Neural progenitor cell (in vitro differentiated cells): ENCODE measurements at places on chromosomes 11 and 22.

DNA sequence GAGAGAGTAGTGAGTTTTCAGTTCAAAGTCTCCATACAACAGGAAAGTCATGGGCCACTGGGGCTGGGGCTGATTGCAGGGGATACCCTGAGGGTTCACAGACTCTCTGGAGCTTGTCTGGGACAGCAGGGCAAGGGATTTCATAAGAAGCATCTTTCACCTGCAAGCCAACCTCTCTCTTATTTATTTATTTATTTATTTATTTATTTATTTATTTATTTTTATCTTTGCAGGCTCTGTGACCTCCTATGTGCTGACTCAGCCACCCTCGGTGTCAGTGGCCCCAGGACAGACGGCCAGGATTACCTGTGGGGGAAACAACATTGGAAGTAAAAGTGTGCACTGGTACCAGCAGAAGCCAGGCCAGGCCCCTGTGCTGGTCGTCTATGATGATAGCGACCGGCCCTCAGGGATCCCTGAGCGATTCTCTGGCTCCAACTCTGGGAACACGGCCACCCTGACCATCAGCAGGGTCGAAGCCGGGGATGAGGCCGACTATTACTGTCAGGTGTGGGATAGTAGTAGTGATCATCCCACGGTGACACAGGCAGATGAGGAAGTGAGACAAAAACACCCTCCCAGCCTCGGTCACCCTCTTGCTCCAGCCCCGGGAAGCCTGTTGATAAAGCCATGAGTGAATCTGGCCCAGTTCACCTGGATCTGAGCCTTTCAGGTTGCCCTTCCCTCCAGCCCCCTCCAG lies 68.4 kb downstream of the GGTLC2 start:
- no peak for DNase-seq

DNA sequence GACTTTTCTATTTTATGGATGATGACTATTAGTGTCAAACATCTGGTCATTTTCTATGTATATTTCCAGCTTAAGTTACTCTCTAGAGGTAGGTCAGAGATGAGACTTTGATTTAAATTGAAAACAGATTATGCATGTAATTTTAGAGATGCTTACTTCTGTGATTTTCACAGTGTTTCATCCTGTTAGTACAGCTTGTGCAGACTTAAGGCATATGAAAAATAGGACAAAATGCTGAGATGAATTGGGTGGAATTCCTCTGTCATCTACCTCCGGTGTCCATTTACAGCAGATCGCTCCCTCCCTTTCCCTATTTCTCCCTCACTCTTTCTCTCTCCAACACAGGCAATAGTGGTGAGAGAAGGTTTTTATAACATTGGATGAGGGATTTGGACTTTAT lies 14.1 kb downstream of the JAM3 start:
- no peak for DNase-seq

DNA sequence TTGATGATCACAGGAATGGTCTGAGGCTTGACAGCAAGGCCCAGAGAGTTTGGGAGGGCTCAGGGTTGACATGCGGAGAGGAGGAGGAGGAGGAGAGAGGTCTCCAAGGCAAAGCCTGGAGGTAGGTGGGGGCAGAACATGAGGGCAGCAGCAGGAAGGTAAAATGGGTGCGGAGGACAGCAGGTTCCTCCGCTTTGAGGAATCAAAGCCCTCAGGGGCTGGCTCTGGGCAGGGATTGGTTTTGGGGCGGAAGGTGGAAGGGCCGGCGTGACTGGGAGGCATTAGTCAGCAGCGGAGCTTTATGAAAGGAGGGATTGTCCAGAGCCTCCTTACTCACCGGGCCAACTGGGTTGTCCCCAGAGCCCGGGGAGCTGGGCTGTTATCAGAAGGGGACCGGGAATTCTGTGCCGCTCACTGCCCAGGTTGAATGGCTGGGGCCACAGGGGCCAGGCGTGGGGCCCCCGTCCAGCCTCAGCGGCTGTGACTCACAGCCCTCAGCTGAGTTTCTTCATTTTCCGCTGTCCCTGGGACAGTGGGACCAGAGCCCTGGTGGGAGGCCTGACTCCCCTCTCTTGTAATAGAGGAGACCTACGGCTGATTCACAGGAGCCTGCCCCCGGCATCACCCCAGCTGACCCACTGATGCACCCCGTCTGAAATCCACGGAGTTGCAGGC lies 36.2 kb downstream of the LIF start:
- DNase-seq = peak; percentile 29

DNA sequence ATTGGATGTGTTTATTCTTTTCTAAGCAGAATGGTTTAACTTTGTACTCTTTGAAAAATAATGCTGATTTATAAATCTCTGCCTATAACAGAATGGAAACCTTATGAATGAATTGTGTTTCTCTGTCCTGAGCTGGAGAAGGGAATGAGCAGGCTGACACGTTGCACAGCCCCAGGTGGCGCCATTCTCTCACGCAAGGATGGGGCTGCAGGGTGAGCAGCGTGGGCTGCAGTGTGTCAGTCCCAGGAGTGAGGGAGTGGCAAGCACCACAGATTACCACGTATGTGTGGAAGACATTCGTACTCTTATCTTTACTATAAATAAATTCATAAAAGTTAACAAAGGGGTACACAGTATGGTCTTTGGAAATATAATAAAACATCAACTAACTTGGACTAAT lies 33.4 kb downstream of the FDX1 start:
- peak; percentile 69 for DNase-seq

DNA sequence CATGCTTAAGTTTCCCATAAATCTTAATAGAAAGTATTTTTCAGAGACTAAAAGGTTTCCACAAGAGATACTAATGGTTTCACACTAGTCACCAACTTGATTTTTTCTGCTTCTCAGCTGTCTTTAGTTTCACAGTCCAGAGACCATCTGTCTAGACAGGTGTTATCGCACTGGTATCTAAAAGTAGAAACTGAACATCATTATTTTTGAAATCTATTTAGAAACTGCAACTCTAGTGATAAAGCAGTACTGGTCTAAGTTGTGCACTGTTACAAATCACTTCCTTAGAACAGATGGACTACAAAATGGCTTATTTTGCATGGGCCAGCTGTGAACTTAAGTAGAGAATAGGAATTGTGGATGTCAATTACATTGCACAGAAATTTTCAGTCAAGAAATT lies 78.0 kb downstream of the CNTN5 start:
- no peak for DNase-seq

- DNase-seq = no peak
Observed at GRCh38 chr11:134730561-134731212, 318.6 kb upstream of the B3GAT1 start.

DNA sequence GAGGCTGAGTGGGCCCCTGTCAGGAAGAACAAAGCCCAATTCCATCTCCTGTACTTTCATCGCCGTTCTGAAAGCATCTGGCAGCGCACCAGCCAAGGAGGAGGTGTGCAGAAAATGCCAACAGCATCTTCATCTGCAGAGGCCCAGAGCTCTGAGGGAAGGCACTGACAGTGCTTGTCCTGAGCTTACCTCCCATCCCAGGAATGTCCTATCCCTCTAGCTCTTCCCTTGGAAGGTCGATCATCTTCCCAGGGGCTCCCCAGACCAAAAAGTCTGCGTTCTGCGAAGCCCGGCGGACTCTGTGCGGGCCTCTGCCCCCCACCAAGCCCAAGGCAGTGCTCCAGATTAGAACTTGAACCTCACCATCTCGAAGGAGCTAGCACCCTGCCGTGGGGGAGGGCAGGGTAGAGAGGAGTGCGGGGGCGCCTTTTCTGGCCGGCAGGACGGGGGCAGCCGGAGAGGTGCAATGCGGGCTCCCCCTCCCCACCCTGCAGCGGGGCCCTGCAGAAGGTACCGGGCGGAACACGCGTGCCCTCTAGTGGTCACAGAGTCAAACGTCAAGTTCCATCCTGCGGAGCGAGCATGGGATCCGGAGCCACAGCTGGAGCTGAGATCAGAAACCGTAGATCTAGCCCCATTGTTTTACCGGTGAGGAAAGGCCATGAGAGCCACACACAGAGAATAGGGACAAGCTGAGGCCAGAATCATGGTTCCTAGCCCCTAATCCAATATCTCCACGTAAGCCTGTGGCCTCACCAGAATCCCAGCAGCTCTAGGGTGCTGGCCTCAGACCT lies 5.0 kb downstream of the SCN2B start:
- peak; percentile 91 for DNase-seq

GRCh38 chr11:87431392-87431791 lies 393.7 kb downstream of the TMEM135 start:
- DNase-seq = no peak

DNA sequence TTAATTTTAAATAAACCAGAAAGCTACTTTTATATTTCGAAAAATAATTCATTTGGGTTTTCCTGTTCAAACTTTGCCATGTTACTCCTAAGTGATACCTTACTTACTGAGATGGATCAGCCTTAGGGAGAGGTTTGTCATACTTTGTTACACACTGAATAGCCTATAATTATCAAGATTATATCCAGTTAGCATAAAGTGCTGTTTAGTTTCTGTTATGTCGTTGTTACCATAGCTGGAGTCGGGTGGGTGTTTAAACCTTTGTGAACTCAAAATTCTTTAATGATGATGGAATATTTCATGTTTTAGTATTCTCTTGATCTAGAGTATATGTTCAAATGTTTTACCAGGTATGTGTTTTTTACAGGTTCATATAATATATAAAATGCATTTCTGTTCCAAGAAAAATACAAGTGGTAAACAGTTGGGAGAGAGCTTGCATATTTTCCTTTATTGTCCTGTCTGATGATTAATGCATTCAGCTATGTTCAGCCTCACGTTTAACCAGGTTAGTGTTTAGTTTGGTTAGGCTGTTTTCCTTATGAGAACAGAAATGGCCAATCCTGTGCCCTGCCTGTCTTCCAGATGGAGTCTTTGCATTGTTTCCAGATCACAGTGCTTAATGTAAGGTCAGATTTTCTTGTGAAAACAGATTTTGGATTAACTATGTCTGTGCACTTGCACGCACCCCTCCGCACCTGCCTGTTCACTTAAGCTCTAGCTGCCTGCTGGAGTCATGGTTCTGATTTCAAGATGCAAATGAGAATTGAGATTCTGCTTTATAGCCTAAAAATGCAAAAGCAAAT lies 105.6 kb downstream of the ATXN10 start:
- DNase-seq = no peak

DNA sequence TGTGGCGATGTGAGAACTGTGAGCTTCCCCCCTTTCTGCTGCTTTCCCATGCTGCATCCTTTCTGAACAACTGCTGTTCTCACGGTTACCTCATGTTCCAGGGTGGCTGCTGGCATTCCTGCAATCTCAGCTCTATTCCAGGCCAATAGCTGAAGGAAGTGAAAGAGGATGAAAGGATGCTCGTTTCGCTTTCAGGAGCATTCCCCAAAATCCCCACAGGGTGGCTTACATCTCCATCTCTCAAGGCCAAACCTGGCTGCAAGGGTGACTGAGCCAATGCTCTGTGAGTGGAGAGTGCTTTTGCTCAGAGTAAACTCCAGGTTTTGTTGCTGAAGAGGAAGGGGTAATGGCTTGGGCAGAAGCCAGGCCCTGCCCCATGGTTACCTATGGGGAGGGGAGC lies 848.2 kb downstream of the BRD1 start:
- DNase-seq = peak; percentile 50

GRCh38 chr11:129881570-129882170 lies 13.7 kb downstream of the NFRKB start:
- DNase-seq = peak; percentile 56

DNA sequence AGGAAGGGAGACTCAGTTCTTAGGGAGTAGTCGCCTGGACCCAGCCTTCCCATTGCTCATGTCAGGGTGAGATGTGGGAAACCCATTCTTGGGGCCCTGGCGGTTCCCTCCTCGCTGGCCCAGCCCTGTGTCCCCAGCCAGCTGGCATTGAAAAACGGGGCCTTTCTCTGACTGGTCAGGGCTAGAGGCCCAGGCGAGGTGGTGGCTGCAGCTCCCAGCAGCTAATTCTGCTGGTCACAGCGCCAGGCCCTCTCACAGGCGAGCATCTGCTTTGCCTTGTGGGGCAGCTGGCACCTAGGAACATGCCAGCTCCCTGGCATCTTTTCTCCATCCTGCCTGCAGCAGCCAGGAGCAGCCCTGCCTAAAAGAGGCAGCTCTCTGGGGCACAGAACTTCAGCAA lies 20.1 kb downstream of the TSPAN18 start:
- DNase-seq = no peak

GRCh38 chr11:127219704-127220103 lies 219.1 kb upstream of the KIRREL3 start:
- DNase-seq = no peak
